ENCODE measurements at places on chromosomes 7 and 10.

GRCh38 chr7:44415047-44415446 is 75.4 kb downstream of the NUDCD3 start:
- no peak for DNase-seq

DNA sequence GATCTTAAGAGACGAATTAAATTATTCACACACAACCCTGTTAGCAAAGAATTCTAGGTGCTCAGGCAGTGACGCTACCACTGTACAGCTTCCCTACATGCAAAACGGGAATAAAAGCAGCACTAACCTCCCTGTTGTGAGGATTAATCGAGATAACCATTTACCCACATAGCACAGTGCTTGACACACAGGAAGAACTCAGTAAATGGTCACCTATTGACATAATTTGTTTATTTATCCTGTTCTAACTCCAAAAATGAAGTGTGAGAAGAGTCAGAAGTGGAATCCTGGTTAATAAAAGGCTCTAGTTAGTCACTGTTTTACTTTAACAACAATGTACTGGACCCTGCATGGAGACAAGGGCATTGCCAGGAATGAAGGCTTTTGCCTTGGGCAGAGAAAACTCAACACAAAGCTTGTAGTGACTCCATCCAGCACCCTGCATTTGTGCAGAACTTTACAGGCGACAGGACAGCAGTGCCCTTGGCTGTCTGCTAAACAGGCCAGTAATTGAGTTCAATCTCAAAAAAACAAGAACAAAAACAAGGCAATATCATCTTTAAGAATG is 103.8 kb downstream of the SORBS1 start:
- no peak for DNase-seq

- DNase-seq = no peak
Measured at GRCh38 chr7:11896663-11897062, 64.7 kb upstream of the THSD7A start.

DNA sequence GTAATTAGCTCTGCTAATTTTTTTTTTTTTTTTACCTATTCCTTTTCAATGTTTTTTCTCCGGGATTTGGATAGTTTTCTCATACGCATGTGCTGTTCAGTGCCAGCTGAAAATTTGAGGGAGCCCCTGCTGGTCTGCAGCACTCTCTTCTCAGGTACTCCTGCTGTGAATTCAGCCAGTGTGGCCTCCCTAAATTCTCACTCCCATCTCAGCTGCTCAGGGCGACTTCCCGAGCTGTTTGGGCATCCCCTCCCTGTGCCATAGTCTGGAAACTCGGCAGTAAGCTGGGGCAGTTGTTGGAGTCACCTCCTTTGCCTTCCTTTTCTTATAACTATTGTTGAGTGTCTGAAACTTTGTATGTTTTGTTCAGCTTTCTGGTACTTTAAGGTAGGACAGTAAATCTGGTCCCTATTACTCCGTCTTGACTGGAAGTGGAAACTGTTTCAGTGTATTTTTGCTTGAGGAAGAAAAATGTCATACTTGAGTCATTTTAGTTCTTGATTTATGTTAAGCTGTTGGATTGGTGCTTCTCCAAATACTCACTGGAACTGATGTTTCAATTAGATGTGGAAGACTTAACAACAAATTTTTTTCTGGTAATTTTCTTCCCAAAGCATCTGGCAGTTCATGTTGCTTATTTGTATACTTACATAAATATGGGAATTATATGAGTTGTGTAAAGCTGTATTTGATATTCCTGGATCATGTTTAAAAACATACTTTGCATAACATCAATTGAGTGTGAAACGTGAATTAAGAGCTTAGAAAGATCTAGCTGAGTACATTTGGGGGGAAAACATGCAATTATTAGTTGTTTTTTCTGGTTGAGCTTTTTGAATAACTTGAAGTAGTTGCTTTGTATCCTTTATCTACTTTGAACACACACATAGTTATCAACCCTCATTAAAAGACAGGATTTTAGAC is 33.7 kb downstream of the MINPP1 start:
- DNase-seq = no peak

DNA sequence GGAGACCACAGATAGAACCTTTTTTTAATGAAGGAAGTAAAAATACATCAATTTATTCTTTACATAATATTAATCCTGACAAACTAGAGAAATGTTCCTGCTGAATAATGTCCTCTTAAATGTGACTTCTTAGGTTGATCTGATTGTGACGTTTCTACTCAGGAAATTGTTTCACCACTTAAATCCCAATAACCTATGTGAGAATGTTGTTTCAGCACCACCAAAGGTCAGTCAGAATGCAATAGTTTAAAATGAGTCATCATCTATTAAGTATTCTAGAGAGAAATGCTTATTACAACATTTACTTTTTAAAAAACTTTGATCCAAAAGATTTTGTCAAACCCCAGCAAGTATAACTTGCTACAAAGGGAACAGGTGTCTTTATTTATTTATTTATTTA is 155.4 kb upstream of the CACNA2D1 start:
- no peak for DNase-seq

GRCh38 chr10:57844387-57844998 is 423.2 kb downstream of the IPMK start:
- DNase-seq = no peak

DNA sequence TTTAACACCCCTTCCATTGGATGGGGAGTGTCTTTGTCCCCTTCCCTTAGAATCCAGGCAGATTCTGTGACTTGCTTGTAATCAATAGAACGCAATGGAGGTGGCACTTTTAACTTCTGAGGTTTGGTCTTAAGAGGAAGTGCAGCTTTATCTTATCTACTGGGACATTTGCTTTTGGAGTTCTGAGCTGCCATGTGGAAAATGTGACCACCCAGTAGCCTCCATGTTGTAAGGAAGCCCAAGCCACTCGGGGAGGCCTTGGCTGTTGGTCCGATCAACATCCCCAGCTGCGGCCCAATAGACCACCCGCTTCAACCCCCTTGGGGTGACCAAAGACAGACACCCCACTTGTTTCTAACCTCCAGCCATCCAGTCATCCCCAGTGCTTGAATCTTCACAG is 86.3 kb upstream of the FAM171A1 start:
- no peak for DNase-seq

- DNase-seq = no peak
Measured at GRCh38 chr10:61883371-61884025, 18.0 kb upstream of the ARID5B start.

DNA sequence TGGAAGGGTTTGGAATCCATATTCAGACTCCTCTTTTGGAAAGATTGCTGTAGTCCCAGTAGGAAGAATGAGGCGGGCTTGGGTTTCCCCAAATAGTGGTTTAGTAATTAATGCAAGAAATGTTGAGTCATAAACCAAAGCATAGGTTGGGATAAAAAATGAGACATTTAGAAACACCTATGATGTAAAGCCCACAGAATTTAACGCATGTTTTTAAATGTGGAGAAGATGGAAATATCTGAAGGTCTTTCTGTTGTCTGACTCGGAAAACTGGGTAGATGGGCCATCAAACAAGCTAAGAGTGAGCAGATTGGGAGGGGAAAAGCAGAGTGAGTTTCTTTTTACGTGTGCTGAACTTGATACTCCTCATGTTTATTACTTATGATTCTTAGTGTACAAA is 62.2 kb downstream of the LANCL2 start:
- DNase-seq = no peak

- no peak for DNase-seq
Measured at GRCh38 chr7:134527979-134528371, 608 bp downstream of the AKR1B10 start.

GRCh38 chr10:113175176-113175575 is 225.1 kb downstream of the TCF7L2 start:
- DNase-seq = no peak

- DNase-seq = no peak
Measured at GRCh38 chr10:60427709-60428386, 38.2 kb upstream of the ANK3 start.

- no peak for DNase-seq
Measured at GRCh38 chr10:856416-857157, 74.9 kb downstream of the LARP4B start.

DNA sequence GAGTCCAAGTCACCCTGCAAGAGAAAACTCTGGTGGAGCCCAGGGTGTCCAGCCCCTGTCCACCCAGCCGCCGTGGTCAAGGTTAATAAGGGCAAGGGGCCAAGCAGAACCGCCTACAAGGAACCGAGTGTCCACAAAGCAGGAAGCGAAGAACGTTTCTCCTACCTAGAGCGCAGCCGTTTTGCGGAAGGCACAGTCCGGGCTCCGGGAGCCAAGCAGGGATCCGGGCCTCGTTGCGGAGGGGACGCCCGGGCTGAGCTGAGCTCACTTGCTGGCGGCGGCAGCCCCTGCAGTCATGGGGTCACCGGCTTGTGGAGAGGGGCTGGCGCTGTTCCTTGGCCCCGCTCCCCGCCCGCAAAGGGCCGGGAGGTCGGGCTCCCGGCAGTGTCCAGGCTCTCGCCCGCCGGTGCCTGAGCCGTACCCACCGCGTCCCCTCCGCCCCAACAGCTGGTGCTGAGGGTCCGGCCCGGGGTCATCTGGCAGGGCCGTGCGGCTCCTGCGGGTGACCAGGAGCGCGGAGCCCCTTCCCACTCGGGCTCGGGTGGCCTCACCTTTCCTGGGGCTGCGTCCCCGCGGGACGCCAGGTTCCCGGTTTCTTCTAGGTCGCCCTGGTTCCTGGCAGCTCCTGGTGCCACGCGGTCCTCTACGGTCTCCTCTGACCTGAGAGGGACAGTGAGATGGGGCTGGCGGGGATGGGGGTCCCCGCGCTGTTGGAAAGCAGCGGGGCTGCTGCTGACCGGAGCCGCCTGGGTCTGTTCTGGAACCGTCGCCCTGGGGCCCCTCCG is 14.0 kb upstream of the ZNF273 start:
- no peak for DNase-seq

GRCh38 chr7:92880212-92881090 is 44.1 kb upstream of the CDK6 start:
- no peak for DNase-seq

DNA sequence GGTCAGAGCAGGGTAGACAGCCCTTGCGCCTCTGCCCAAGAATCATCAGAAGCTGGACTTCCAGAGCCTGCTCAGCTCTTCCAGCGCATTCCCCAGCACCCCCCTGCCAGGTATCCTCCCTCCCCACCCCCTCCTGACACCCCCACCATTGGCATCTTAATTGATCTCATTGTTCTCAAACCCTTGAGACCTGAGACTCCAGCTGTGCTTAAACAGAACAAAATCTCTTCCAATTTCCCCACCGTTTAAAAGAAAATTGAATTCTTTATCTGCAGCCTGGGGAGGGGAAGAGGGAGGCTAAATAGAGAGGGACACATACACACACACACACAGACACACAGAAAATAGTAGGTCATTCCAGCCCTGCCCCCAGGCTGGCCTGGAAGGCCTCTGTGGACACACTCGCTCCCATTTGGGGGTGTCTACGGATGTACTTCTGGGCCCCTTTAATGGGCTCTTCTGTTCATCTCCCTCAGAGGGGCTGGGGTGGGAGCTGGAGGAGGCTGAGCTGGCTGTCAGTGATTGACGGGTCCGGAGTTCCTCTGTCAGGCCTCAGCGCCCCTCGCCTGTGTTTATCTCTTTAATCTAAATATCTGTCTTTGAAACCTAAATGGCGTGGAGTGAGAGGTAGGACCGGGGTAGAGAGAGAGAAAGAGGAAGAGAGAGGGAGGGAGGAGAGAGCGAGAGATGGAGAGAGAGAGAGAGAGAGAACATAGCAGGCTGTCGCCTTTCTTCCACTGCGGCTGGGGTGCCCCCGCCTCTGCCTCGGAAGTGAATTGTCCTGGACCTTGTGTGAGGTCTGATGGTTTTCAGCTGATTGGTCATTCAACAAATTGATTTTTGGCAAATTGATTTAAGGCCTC is 61.7 kb downstream of the C10orf105 start:
- DNase-seq = no peak

DNA sequence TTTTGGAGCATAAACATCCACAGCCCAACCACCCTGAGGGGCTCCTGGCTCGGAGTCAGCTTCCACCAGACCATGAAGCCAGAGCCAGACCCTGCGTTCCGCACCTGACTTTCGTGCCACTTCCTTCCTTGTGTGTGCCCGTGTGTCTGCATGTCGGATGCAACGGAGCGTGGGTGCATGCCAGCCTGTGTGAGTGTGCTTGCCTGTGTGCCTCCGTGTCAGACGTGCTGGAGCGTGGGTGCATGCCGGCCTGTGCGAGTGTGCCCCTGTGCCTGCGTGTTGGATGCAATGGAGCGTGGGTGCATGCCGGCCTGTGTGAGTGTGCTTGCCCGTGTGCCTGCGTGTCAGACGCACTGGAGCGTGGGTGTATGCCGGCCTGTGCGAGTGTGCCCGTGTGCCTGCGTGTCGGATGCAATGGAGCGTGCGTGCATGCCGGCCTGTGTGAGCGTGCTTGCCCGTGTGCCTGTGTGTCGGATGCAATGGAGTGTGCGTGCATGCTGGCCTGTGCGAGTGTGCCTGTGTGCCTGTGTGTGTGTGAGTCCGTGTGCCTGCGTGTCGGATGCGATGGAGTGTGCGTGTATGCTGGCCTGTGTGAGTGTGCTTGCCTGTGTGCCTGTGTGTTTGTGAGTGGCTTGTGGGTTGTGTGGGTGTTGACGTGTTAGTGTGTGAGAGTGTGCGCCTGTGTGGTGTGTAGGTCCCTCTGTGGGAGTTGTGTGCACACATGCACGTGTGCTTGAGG is 28.1 kb upstream of the KNDC1 start:
- no peak for DNase-seq

GRCh38 chr10:9605231-9605630 is 1412.4 kb upstream of the CELF2 start:
- DNase-seq = no peak

DNA sequence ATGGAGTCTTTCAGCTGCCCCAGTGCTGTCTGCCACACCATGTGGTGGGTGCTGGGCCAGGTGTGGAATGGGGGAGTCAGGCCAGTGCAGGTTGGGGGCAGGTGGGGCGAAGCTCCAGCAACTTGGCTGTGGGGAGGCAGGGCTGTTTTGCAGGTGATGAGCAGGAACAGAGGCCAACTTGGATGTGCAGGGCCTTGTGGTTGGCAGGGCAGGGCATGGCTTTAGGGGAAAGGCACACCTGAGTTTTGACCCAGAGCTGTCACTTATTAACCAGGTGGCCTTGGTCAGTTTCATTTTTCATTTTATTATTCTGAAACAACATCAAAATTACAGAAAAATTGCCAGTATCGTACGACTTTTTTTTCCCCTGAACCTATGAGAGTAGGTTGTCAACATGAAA is 1.1 kb upstream of the SFTPA2 start:
- DNase-seq = no peak

DNA sequence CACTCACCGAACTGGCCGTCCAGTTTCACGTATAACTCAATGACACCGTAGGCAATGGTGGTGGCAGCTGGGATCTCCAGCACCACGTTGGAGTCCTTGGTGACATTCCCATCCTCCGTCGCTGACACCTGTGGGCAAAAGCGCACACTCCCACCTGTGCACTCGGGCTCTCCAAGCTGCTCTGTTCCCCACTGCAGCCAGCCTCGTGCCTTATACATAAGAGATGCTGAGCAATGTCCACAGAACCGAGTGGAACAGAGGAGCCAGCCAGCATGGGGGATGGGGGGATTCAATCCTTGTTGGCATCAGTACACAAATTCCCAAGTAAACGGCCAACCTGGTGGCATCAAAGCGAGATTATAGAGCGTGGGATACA is 40.0 kb downstream of the GSDME start:
- no peak for DNase-seq
